Fibroblast of the aortic adventitia (primary cell): ENCODE measurements at places on chromosomes 7 and 10. TPM values are rescaled to one million over a fixed set of nuclear protein-coding genes. Genes with fewer than 3 reads are reported as not detected.

Gene ENO4
- total RNA-seq = 0.27 and 1.4 TPM in 2 replicates

Gene CNPY1
- not detected in 2 replicates for total RNA-seq

Gene MBL2
- total RNA-seq = not detected in 2 replicates

Gene FRMPD2
- not detected in 2 replicates for total RNA-seq

Gene PON1
- total RNA-seq = not detected in 2 replicates

Gene HOXA5
- 0.72 and 2.4 TPM in 2 replicates for total RNA-seq

Gene CD36
- 1.7 and 561 TPM in 2 replicates for total RNA-seq

Gene SFRP4
- 40.9 and 171 TPM in 2 replicates for total RNA-seq

Gene GLCCI1
- total RNA-seq = 2.1 and 11.7 TPM in 2 replicates

Gene OPALIN
- total RNA-seq = not detected in 2 replicates

Gene NKX2-3
- total RNA-seq = not detected in 2 replicates

Gene HOXA10
- 0.08 TPM in 1 of 2 replicates, not detected in the other for total RNA-seq
